ENCODE measurements at places on chromosomes 3 and 15.
A peak's percentile ranks its signal among the peaks of the same experiment; 100 is the strongest.

- peak overlapping the region; percentile 15 for H3K4me3 ChIP-seq
- peaks cover 25% of the 10 kb centered on the region for H3K4me1 ChIP-seq
- DNase-seq: no peak
- no peaks in the 10 kb centered on the region for H3K36me3 ChIP-seq
Observed at GRCh38 chr3:196144383-196145105, 62.7 kb upstream of the TFRC start.

DNA sequence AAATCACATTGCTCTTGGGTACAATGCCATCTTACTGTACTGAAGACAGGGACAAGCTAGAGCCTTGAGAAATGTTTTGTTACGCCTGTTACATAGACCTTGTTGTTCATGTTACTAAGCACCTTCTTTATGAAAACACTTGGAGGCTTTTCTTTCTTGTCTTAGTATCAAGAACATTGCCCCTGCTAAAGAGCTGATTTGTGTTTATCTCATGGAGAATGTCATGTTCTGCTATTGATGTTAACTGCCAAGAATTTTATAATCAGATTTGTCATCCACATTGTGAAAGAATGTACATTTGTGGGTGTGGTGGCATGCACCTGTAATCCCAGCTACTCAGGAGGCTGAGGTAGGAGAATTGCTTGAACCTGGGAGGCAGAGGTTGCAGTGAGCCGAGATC lies 431.3 kb upstream of the MDFIC2 start:
- peaks cover 18% of the 10 kb centered on the region for H3K27me3 ChIP-seq
- H3K4me3 ChIP-seq: no peak overlapping the region
- no peaks in the 10 kb centered on the region for H3K4me1 ChIP-seq
- DNase-seq: no peak

DNA sequence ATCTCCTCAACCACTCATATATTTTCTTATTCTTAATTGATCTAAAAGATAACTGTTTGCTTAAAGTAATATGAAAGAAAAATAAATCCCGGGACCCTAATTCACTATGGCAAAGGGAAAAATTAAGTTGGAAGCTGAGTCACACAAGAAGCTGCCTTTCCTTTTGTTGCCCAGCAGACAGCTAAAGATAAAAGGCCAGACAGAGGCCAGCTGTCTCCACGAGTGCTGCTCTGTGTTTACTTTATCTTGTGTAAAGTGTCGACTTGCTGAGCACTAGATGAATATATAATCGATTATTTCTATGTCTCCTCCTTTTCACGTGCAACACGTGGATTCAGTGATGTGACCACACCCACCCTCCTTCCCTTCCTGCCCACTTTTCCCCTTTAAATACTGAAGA lies 52.8 kb upstream of the NSMCE3 start:
- no peaks in the 10 kb centered on the region for H3K27me3 ChIP-seq
- no peak overlapping the region for H3K4me3 ChIP-seq
- no peak for DNase-seq
- H3K4me1 ChIP-seq: peaks cover 2% of the 10 kb centered on the region
- H3K27ac ChIP-seq: no peak overlapping the region

- H3K27me3 ChIP-seq: peaks cover 26% of the 10 kb centered on the region
- H3K4me3 ChIP-seq: no peak overlapping the region
- no peaks in the 10 kb centered on the region for H3K36me3 ChIP-seq
- H3K27ac ChIP-seq: no peak overlapping the region
Observed at GRCh38 chr3:160616716-160617115, 51.3 kb upstream of the KPNA4 start.

DNA sequence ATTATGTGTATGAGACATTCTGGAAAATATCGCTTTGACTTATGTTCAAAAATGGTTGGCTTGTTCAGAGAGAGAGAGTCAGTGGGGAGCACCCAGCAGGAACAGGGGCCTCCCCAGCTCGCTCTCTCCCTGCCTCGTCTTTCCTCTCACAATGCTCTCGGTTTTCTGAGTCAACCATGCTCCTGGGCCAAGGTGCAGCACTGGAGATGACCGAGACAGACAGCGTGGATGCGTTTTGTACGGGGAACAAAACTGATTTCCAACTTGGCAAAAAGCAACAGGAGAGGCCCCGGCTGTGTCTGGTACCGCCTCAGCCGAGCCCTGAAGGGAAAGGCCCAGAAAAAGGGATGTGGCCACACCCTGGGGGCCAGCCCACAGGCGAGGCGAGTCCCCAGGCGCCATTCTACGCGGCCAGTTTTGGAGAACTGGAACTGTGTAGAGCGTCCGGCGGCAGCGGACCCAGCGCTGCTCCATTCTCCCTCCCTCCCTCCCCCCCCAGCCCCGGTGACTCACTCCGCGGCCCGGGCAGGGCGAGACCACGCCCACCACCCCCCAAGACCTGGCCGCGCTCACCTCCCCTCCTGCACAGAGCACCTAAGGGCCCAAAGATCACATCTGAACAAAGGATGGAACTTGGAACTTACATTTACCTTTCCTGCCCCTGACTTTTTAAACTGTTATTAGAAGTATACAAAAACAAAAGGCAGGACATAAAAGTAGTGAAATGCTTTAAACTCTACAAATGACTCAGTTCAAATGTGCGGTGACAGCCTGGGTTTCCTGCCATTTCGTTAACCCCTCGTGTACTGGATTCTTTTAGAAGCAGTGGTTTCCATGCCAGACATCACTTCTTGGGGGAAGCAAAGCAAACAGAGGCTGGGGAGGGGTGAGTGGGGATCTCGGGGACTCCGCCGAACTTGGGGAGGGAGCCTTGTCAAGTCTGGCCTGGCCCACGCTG lies 12.7 kb downstream of the ATP10A start:
- peaks cover 15% of the 10 kb centered on the region for H3K27me3 ChIP-seq
- no peaks in the 10 kb centered on the region for H3K36me3 ChIP-seq
- DNase-seq: peak; percentile 90
- H3K4me3 ChIP-seq: peak overlapping the region; percentile 90
- H3K4me1 ChIP-seq: peaks cover 54% of the 10 kb centered on the region

DNA sequence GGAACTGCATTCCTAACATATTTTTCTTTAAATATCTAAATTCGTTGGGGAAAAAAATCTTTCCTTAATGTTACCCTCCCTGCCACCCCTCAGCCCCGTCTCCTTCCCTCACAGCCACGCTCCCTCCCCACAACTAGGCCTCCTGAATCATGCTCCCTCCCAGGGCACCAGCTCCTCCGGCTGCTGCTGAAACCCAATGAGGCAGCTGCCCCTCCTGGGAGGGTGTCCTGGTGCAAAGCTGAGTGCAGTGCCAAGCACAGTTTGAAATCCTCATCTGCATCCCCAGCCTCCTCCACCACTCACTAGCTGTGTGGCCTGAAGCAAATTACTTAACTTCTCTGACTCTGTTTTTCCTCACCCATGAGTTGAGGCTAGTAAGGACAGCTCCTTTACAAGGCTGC lies 2.7 kb upstream of the NR2E3 start:
- no peak for DNase-seq
- H3K36me3 ChIP-seq: no peaks in the 10 kb centered on the region
- H3K4me1 ChIP-seq: no peaks in the 10 kb centered on the region
- H3K4me3 ChIP-seq: no peak overlapping the region
- H3K27me3 ChIP-seq: peaks cover 15% of the 10 kb centered on the region

DNA sequence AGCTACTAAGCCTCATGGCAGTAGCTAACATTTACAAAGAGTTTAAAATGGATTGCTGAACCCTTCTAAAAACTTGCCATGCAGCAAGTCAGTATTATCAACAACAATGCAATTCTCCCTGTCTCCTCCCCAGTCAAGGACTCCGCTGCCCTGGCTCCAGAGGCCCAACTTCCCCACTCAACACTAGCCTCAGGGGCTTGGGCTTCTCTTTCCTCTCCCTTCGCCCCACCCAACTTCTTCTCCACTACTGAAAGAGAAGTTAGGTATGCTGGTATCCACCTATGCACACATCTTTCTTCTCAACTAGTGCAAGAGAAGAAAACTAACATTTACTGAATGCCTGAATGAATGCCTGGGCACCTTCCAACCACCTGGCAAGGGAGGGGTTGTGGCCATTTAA lies 30.7 kb downstream of the TLE3 start:
- H3K36me3 ChIP-seq: peaks cover 53% of the 10 kb centered on the region
- DNase-seq: no peak
- H3K27ac ChIP-seq: no peak overlapping the region

DNA sequence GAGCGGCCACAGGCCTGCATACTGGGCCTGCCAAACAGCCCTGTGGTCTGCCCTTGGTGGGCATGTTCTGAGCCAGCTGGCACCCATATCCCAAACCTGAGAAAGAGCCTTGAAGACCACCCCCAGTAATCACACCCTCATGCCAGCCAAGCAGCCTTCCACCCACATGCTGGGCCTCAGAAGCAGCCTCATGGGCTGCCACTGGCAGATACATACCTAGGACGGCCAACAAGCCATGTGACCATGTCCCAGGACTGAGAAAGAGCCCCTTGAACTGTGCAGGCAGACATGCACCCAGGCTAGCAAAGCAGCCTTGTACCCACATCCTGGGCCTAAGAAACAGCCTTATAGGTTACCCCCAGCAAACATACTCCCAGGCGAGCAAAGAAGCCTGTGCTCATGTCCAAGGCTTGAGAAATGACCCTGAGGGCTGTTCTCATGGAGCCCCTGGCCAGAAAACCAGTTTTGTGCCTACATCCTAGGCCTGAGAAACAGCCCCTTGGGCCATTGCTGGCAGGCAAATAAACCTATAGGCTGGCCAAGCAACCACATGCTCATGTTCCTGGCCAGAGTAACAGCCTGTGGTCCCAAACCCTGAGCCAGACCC lies 24.9 kb downstream of the TUBGCP5 start:
- DNase-seq: no peak
- H3K36me3 ChIP-seq: peaks cover 52% of the 10 kb centered on the region
- H3K4me3 ChIP-seq: no peak overlapping the region
- no peaks in the 10 kb centered on the region for H3K4me1 ChIP-seq

GRCh38 chr3:81871358-81872155 lies 110.1 kb upstream of the GBE1 start:
- no peaks in the 10 kb centered on the region for H3K36me3 ChIP-seq
- no peak for DNase-seq
- H3K4me3 ChIP-seq: no peak overlapping the region
- no peak overlapping the region for H3K27ac ChIP-seq
- no peaks in the 10 kb centered on the region for H3K27me3 ChIP-seq
- no peaks in the 10 kb centered on the region for H3K4me1 ChIP-seq

GRCh38 chr15:68930268-68931022 lies at the start of gene SPESP1:
TSS of gene SPESP1 (plus strand) at chr15:68930525. CDS start at chr15:68930654, 129 bp downstream.
- H3K27me3 ChIP-seq: peaks cover 13% of the 10 kb centered on the region
- peak; percentile 4 for DNase-seq
- H3K4me3 ChIP-seq: peak within 1 kb of the TSS; percentile 78
- peaks cover 2% of the 10 kb centered on the region for H3K4me1 ChIP-seq
- H3K27ac ChIP-seq: no peak within 1 kb of the TSS

- H3K36me3 ChIP-seq: no peaks in the 10 kb centered on the region
- H3K27me3 ChIP-seq: peaks cover 27% of the 10 kb centered on the region
- DNase-seq: no peak
- H3K4me1 ChIP-seq: peaks cover 4% of the 10 kb centered on the region
Observed at GRCh38 chr15:70212963-70213315, 115.2 kb upstream of the TLE3 start.

- peaks cover 5% of the 10 kb centered on the region for H3K36me3 ChIP-seq
- no peaks in the 10 kb centered on the region for H3K27me3 ChIP-seq
- H3K4me3 ChIP-seq: no peak overlapping the region
- peaks cover 3% of the 10 kb centered on the region for H3K4me1 ChIP-seq
- no peak for DNase-seq
Observed at GRCh38 chr3:34374521-34374920, 576.1 kb downstream of the PDCD6IP start.
